ENCODE measurements at places on chromosomes 13 and 19. TPM values are rescaled to one million over a fixed set of nuclear protein-coding genes. Genes with fewer than 3 reads are reported as not detected.

The RXFP2 gene
- total RNA-seq = not detected

The ADGRE1 gene
- total RNA-seq = not detected

The REXO1 gene
- total RNA-seq = 15.3 TPM

The ZNF304 gene
- total RNA-seq = 7.3 TPM

The KLK12 gene
- not detected for total RNA-seq

The MEGF8 gene
- 28.9 TPM for total RNA-seq

The JUND gene
- 137 TPM for total RNA-seq

The USHBP1 gene
- 5.1 TPM for total RNA-seq

The RASGRP4 gene
- 3.8 TPM for total RNA-seq

The CYP2A7 gene
- not detected for total RNA-seq

The SPIB gene
- total RNA-seq = not detected

The PVR gene
- 43.9 TPM for total RNA-seq

The ZNF837 gene
- 0.56 TPM for total RNA-seq

The PINLYP gene
- 0.76 TPM for total RNA-seq

The TFPT gene
- total RNA-seq = 9.6 TPM

The APC2 gene
- 0.16 TPM for total RNA-seq

The KLHL1 gene
- total RNA-seq = not detected

The ADAMTS10 gene
- 8.0 TPM for total RNA-seq

The GPR4 gene
- 10.8 TPM for total RNA-seq

The VAV1 gene
- total RNA-seq = 1.7 TPM

The TBXA2R gene
- 2.8 TPM for total RNA-seq

The IFI30 gene
- total RNA-seq = 9.0 TPM

The CYP2F1 gene
- not detected for total RNA-seq
